GM18507 (cell line): ENCODE measurements at places on chromosomes 12 and 14.

DNA sequence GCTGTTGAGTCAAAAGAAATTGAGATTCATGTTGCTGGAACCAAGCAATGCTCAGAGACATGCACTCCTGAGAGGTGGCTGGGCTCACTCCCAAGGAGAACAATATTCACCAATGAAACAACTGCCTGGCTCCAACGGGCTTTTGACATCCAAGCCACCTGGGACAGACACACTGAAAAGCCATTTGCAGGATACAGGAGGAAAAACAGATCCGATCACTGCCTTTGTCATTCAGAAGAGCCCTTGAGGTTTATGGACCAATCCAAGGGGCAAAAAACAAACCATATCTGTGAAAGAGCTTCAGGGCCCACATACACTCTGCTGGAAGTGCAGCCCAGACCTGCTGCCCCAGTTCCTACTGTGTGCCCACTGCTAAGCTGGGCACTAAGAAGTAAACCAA lies 277.5 kb downstream of the NUAK1 start:
- no peak for DNase-seq

DNA sequence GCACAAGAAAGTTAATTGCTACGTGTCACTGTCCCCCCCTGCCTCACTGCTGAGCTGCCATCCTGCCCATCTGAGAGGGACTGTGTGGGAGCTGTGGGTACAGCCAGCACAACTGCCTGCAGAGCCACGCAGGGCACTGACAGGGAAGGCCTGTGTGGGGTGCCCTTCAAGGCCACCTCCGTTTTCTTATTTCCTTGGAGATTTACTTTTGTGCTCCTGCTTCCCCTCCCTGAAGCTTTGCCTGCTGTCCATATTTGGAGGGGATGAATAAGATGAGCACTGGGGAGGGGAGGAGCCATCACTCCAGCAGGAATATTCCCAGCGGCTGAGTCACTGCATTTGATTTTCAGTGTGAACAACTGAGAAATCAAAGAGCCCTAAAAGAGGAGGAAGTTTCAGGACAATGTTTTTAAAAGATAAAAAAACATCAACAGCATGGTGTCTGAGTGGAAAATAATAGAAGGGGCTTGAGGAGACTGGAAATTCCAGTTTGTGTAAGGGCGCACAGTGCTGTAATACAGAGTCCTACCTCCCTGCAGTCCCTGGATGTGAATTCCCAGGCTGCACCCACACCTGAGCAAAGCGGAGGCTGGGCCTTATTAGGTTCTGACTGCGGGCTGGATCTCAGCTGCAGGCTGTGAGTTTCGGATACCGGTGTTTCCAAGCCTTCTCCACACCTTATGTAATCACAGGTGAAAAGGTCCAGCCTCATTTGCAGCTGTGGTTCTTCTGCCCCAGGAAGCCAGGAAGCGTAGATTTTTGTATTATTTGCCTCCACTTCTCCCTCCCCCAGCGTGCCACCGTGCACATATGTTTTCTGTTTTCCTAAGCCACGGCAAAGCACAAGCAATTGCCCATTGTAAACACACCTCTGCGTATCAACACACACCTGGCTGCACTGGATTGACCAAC lies 192.6 kb upstream of the BCL2L14 start:
- DNase-seq = no peak

- DNase-seq = no peak
Observed at GRCh38 chr12:30719060-30719459, 23.4 kb upstream of the IPO8 start.

- DNase-seq = no peak
Observed at GRCh38 chr14:34201909-34202637, 251.2 kb upstream of the EGLN3 start.

DNA sequence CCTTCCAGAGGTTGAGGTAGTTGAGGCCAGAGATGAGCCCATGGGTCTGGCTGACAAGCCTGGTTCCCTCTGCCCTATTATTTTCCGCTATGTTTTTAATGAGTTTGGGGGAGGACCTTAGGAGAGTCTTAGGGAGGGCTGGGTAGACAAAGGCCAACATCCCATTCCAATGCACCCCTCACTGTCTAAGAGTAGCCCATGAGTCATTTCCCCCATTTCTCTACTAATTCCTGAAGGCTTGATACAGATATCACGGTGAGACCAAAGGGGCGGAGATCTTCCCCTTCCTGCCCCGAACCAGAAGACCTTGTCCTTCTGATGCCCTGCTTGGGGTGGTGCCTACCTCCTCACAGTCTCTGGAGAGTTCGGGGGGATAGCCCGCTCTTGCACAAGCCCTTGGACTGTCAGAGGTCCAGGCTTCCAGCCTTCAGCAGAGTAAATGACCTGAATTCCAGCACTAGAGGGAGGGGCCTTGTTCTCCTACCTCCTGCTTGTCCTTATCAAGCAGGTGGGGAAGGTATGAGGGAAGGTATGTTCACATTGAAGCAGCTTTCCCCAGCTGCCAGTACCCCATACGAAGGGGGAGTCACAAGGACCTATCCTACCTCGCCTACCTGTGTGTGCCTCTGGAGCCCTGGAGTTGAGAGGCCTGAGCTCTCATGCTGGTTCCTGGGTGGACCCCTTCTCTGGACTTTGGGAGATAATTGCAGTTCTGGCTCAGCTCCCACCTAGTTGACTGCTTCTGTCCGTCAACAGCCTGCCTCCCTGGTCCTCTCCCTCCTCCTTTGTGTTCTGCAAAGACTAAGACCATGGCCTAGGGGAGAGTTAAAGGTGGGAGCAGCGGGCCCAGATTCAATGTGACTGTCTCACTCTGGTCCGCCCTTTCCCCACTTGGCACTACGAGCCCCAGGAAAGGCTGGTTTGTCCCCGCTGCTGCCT lies 3.7 kb downstream of the PSMB11 start:
- DNase-seq = no peak

GRCh38 chr14:37586797-37587130 lies 8.3 kb downstream of the FOXA1 start:
- DNase-seq = no peak

- no peak for DNase-seq
Observed at GRCh38 chr14:71062581-71063303, 155.5 kb downstream of the PCNX1 start.

- no peak for DNase-seq
Observed at GRCh38 chr14:87888136-87888999, 104.6 kb downstream of the GALC start.

DNA sequence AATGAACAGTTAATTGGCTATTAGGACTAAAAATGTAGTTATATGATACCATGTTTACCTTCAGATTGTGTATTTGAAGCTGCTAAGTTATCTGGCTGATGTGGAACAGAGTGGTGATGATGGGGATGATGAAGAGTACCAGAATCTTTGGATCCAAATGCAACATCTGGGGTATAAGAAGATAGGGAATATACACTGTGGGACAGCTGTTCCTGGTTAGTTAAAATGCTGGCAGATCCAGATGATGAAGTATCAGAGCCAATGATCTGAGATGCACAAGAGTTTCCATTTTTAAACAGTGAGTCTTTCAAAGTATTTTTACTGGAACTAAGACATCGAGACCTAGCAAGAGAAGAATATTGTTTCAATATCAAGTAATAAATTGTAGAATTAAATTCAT lies 31.6 kb downstream of the SENP1 start:
- DNase-seq = no peak

- DNase-seq = no peak
Observed at GRCh38 chr12:124368421-124369032, 73.6 kb downstream of the RFLNA start.
